HCT116 (cell line): ENCODE measurements at places on chromosomes 5 and 9.

DNA sequence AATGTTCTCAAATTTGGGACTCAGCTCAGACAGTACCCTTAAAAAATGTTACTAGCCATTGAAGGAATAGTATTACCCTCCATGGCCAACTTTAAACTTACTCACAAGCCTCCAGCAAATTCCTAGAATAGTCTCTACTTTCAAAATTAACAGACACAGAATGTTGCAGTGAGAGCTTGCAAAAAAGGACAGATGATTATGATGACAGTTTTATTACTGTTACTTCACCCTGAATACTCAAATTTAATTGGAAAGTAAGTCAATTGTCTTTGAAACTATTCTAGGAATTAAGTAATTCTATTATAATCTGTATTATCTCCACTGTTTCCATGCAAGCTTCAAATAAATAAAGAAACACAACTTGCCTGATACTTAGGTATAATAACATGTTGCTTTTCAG, 288.3 kb downstream of the SLF1 start:
- no peak for DNase-seq

GRCh38 chr5:174352681-174353080, 307.2 kb downstream of the NSG2 start:
- DNase-seq = no peak

- no peak for DNase-seq
These were observed 4.5 kb upstream of the PLPP6 start for GRCh38 chr9:4657426-4658159.

DNA sequence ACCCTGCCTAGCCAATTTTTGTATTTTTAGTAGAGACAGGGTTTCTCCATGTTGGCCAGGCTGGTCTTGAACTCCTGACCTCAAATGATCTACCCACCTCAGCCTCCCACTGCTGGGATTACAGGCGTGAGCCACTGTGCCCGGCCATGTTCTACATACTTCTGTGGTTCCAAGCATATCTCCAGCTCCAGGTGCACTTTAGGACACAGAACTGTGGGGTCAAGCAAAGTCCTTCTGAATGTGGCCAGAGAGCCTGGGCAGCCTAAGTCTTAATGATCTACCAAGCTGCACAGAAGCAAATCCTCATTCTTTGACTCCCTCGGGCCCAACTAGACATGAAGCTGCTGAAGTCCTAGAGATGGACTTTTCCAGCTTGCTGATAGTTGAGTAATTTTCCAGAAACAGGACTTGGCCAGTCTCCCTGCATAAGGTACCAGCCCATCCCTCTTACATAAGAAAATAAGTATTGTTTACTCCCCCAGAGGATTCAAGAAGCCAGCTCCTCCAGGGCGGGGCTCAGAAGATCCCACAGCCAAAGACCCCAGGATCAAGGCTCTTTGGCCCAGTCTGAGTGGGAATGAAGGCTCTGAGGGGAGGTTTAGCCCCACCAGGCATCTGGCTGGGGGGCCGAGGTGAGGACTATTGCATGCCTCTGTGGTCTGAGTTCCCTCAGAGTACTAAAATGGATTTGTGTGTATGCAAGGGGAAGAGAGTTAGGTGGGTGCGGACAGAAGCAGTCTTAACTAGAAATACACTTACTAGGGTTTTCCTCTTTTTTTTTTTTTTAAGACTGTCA, 8.7 kb downstream of the CLTB start:
- no peak for DNase-seq
